NCI-H1417 (cell line): ENCODE measurements at places on chromosomes 12 and 14.

DNA sequence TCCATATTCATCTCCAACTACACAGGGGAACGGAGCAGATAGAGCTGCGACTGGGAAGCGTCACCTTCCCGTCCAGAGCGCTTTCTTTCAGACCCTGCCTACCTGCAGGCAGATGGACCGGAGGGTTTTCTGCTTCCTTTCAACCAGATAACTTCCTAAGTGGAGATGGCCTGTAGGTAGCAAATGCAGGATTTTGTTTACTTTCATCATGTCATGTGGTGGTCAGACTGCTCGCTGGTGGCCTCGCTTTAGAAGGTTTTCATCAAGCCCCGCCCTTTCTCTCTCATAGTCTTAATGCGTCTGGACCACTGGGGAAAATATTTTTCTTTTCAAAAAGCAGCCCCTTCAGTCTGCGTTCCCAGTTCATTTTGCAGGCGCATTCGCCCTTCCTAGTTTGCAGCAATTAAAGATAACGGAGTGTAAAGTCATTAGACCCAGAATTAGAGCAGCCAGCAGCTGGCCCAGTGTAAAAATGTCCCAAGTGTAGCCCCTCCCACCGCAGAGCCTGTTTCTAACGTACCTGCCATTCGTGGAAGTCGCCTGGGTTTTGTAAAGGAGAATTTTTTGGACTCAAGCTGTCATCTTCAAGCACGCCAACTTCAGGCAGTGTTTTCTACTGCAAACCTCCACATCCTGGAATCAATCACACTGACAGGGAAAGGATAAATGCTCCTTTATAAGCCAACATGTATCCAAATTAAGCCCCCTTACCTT lies 68.9 kb downstream of the TESC start:
- DNase-seq = no peak

DNA sequence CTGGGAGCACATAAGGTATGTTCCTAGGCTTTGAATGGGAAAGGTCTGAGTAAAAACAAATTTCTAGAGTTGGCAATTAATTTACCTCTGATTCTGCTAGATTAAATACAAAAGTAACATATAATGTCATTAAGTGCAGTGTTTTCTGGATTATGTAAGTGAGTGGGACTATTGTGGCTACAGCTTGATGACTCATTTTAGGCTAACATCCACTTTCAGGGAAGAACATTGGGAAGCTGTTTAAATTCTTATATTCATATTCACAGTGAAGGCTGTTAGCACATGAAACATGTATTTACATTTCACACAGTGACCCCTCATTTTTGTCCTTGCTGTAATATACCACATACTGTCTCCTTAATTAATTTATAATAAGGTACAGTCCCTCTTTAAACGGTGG lies 13.2 kb upstream of the BMAL2 start:
- no peak for DNase-seq

GRCh38 chr12:4477129-4477528 lies 31.5 kb upstream of the FGF6 start:
- DNase-seq = no peak

GRCh38 chr14:105617201-105617777 lies 90.9 kb downstream of the TMEM121 start:
- no peak for DNase-seq

DNA sequence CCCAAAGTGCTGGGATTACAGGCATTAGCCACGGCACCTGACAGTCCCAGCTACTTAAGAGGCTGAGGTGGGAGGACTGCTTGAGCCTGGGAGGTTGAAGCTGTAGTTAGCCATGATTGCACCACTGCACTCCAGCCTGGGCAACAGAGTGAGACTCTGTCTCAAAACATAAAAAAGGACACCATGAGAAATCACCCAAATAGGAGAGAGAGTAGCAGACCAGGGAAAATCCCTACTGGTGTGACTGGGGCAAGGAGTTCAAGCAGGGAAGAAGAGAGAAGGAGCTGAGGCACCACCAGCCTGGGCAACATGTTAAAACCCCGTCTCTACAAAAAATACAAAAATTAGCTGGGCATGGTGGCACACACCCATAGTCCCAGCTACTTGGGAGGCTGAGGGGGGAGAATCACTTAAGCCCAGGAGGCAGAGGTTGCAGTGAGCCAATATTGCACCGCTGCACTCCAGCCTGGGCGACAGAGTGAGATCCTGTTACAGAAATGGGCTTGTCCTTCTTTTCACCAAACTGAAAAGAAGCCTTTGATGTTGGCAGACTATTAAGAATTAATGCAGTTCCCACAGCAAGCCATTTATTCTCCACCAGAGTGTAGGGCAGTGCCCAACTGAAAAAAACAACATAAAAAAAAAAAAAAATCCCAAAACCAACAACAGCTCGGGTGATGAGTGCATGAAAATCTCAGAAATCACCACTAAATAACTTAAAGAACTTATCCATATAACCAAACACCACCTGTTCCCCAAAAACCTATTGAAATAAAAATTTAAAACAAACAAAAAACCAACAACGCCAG lies 4.5 kb upstream of the SRSF9 start:
- DNase-seq = no peak

GRCh38 chr12:51908876-51909592 lies 1.7 kb downstream of the ACVRL1 start:
- DNase-seq = no peak

GRCh38 chr12:91482231-91482630 lies 299.6 kb upstream of the DCN start:
- DNase-seq = no peak

GRCh38 chr12:64781280-64782190 lies 22.3 kb upstream of the GNS start:
- peak; percentile 55 for DNase-seq

GRCh38 chr12:6722863-6723262 lies 983 bp upstream of the COPS7A start:
- no peak for DNase-seq

GRCh38 chr14:51035611-51036192 lies 59.2 kb downstream of the TRIM9 start:
- no peak for DNase-seq

- peak; percentile 59 for DNase-seq
Measured at GRCh38 chr12:82964446-82964845, 277.7 kb downstream of the TMTC2 start.

DNA sequence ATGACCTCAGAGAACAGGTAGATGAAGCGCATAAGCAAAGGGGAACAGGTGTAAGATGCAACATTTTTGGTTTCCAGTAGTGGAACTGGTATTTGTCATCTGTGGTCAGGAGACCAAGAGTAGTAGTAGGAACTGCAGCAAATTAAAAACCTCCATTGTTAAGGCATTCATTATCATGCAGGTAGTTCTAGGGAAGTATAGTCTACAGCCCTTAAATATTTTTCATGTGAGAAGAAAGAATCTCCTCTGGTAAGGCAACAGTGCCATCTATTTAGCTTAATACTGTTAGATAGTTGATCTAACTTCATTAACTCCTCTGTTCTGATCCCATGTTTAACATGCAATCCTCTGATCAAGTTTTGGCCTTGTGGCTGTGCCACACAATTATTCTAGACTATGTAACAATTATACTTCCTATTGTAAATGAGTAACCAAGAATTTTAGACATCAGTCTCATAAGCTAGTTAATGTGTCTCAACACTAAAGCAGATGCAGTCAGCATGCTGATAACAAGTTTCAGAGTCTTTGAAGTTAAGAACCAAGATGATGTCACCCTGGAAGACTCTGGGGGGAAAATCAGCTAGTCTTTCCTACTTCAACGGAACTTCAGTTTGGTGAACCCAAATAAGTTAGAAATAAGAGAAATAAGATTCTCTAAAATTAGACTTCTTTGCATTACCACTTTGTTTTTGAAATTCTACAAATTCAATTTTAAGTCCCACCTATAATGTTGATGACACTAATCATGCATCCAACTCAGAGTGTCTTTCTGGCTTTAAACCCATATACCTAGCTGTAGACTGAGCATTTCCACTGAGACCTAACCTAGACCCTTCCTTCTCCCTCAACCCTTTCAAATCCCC lies 70.9 kb downstream of the STXBP6 start:
- DNase-seq = no peak

- DNase-seq = no peak
Measured at GRCh38 chr12:94198872-94199271, 50.5 kb downstream of the PLXNC1 start.

GRCh38 chr12:65308006-65308405 lies 29.5 kb downstream of the MSRB3 start:
- DNase-seq = no peak

DNA sequence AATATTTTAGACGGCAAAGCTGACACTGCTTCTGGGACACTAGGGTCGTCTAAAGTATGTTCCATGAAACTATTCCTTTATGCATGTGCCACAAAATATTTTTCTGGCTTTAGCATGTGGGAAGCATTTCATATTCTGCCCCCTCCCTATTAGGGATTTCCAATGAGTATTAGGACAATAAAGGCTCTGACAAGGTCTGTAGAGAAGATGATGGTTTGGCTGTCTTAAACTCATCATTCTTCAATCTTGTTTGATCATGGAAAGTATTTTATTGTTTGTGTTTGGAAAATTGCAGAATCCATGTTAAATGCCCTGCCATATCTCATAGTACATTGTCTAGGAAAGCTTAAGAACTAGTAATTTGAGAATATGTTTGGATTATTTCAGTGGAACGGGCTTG lies 22.8 kb downstream of the SERPINA1 start:
- no peak for DNase-seq

- DNase-seq = no peak
Measured at GRCh38 chr12:4871514-4871913, 38.2 kb upstream of the KCNA1 start.

DNA sequence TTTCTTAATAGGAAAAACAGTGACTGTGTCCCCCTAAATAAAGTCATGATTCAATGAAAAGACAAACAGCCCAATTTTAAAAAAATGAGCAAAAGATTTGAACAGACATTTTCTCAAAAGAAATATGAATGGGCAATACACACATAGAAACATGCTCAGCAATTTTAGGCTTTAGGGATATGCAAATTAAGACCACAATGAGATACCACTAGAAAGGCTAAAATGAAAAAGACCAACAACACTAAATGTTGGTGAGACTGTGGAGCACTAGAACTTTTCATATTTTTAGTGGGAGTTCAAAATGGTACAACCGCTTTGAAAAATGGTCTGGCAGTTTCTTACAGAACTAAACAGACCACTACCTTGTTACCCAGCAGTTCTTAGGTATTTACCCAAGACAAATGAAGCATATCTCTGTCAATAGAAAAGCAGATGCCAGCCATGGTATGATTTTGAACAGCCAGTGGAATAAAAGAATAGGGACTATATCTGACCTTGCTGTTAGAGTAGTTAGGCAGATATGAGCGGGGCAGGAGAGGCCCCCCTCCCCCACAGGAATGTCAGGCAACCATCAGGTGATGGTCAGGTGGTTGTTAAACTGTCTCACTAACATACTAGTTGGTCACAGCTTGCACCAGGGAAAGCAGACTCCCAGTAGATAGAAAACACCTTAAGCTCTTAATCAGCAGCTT lies 108.8 kb downstream of the PRKCH start:
- DNase-seq = peak; percentile 14

DNA sequence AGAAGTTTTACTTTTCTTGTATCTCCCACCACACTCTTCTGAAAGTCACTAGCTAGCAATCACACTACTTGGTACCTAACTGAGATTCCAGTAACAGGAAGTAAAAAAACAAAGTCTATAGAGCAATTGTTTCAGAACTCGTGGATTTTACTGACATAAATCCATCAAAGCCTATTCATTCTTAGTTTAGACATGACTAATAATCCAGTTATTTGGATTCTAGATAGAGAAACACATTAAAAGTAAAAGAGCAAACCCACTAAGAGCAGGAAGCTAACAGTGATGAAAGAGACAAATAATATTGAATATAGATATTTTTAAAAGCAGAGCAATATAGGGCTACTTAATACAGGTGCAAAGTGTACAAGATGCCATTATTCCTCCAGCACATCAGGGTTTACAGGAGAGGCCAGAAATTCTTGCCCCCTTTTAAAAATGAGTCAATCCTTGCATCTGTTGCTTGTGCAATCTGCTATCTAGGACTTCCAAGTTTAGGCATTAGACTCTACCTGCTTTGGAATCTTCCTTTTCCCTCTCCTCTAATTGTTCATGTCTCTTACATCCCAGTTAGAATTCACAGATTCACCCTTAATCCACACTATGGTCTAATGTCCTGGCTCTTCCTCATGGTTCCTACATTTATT lies 6.0 kb downstream of the HEATR5A start:
- DNase-seq = no peak

DNA sequence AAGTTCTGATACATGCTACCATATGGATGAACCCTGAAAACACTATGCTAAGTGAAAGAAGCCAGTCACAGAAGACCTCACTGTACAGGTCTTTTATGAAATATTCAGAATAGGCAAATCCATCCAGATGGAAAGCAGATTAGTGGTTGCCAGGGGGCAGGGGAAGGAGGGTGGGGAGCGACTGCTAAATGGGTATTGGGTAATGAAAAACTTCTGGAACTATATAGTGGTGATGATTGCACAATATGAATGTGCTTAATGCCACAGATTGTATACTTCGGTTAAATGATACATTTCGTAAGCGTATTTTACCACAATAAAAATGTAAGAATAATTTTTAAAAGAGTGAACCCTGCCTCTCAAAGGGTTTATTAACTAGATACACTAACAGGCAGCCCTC lies 11.8 kb upstream of the KSR2 start:
- no peak for DNase-seq

- peak; percentile 83 for DNase-seq
Measured at GRCh38 chr14:61025251-61026223, 44.5 kb downstream of the SLC38A6 start.

DNA sequence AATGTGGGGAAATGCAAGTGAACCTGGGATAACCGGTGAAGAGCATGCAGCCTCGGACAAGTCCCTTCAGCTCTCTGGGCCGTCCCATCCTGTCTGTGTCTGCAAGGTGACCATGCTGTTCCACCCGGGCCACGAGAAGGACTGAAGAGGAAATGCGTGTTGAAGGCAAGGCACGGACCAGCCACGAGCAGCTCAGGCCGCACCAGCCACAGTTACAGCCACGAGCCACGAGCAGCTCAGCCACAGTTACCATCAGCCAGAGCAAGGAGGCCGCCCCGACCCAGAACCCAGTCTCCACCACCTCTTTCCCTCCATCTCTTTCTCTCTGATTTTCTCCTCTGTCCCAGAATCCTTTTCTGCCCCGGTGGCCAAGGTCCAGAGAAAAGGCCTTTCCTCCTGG lies 18.8 kb upstream of the GALNT9 start:
- no peak for DNase-seq

- DNase-seq = no peak
Measured at GRCh38 chr12:110688446-110689280, at the start of gene HVCN1. TSS of gene HVCN1 (minus strand) at chr12:110689115. CDS start at chr12:110683245, 5,870 bp downstream.

GRCh38 chr12:115609347-115609746 lies 668.1 kb downstream of the MED13L start:
- no peak for DNase-seq
